ENCODE measurements at places on chromosomes 5 and 9. TPM values are rescaled to one million over a fixed set of nuclear protein-coding genes. Genes with fewer than 3 reads are reported as not detected.

- H3K27me3 ChIP-seq, result no peaks in the 10 kb centered on the region
- peaks cover 17% of the 10 kb centered on the region for H3K4me1 ChIP-seq
- DNase-seq, result no peak
- H3K36me3 ChIP-seq, result no peaks in the 10 kb centered on the region
Observed at GRCh38 chr5:32465076-32465475, 20.5 kb upstream of the ZFR start.

Gene FAM153A
- 33.7 TPM for total RNA-seq

- H3K4me3 ChIP-seq, result no peak overlapping the region
- no peaks in the 10 kb centered on the region for H3K36me3 ChIP-seq
- no peak for DNase-seq
- peaks cover 6% of the 10 kb centered on the region for H3K27me3 ChIP-seq
Observed at GRCh38 chr5:35161652-35162273, 68.5 kb downstream of the PRLR start.

Gene PAEP
- not detected for total RNA-seq

- H3K4me3 ChIP-seq, result no peak overlapping the region
- no peak for DNase-seq
- H3K4me1 ChIP-seq, result no peaks in the 10 kb centered on the region
- no peaks in the 10 kb centered on the region for H3K36me3 ChIP-seq
- no peak overlapping the region for H3K27ac ChIP-seq
Observed at GRCh38 chr9:90825586-90825985, 24.0 kb downstream of the SYK start.

DNA sequence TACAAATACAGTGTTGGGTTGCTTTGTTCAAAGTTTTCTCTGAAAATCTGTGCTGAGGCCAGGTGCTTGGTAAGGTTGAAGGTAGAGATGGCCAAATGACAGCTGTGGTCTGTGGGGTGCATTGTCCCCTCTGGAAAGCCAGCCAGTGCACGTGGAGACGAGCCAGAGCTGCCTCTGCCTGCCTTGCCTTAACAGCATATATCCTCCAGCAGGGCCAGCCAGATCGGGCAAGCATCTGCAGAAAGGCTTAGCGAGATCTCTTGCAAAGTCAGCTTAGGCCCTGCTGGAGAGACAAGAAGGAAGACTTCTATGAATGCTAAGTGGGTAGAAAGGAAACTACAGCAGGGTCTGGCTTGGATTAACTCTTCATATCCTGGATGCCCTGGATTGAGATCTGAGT is 49.5 kb downstream of the GRIA1 start:
- no peak for DNase-seq
- no peaks in the 10 kb centered on the region for H3K4me1 ChIP-seq

DNA sequence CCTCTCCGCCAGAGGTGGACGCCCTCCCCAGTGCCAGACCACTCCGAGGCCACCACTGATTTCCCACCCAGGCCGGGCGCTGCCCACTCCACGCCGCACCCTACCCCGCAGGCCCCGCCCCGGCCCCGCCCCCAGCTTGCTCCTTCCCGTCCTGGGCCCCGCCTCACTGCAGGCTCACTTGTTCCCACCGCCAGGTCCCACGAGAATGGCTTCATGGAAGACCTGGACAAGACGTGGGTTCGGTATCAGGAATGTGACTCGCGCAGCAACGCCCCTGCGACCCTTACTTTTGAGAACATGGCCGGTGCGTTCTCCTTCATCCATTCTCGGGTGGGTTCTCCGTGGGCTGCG is 6.5 kb downstream of the LRRC26 start:
- no peak overlapping the region for H3K27ac ChIP-seq
- DNase-seq, result no peak
- peaks cover 32% of the 10 kb centered on the region for H3K27me3 ChIP-seq
- H3K36me3 ChIP-seq, result no peaks in the 10 kb centered on the region
- H3K4me1 ChIP-seq, result peaks cover 9% of the 10 kb centered on the region

DNA sequence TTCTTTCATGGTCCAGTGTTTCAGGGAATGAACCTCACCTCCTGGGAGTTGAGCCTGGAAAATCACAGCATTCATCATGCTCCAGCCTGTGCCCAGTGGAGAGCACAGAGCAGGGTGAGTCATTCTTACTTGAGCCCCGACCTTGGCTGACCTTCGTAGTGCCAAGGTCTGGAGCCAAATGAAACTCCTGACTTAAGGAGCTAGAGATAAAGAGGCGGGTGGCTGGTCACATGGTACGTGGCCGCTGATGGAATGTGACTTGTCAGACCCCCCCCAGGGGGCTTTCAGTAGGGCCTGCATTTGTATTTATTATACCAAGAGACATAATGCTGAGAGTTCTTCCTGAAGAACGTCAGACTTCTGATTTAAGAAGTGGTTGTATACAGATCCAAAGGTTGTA is 15.0 kb upstream of the PIP5K1B start:
- peaks cover 22% of the 10 kb centered on the region for H3K27me3 ChIP-seq
- no peak overlapping the region for H3K4me3 ChIP-seq
- no peak overlapping the region for H3K27ac ChIP-seq
- H3K36me3 ChIP-seq, result no peaks in the 10 kb centered on the region
- no peak for DNase-seq

Gene KIF12
- not detected for total RNA-seq
